ENCODE measurements at places on chromosomes 3 and 15.

DNA sequence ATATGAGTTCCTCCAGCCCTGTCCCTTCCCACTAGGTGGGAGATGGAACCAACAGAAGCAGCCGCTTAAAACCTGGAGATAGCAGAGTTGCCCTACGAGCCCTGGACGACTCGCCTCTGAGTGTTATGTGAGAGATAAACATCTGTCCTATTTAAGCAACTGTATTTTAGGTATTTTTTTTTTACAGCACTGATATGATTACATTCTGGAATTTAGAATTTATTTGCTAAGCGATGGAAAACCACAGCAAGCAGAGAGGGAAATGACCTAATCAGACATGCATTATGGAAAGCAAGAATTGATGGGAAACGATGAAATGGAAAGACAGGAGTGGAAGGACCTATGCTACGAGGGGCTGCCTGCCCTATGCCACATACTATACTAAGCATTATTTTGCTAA, 379.0 kb upstream of the IL12A start:
- no peak for DNase-seq

- no peak for DNase-seq
Observed at GRCh38 chr3:61358364-61358763, 107.1 kb upstream of the FHIT start.

GRCh38 chr3:34957677-34958076, 681.6 kb upstream of the ARPP21 start:
- no peak for DNase-seq

DNA sequence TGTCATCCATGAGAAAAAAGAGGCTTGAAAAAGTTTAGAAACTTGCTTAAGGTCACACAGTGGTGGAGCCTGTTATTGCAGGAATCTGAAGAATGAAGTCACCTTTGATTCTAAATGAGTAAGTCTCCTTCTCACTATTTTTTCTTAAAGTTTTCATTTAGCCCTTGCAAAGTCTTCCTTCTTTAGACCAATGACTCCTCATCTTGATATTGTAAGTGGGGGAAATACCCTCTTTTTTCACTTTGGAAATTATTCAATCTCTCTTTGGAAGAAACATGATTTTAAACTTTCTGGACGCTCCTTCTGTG, 787 bp upstream of the SLMAP start:
- DNase-seq, result no peak

DNA sequence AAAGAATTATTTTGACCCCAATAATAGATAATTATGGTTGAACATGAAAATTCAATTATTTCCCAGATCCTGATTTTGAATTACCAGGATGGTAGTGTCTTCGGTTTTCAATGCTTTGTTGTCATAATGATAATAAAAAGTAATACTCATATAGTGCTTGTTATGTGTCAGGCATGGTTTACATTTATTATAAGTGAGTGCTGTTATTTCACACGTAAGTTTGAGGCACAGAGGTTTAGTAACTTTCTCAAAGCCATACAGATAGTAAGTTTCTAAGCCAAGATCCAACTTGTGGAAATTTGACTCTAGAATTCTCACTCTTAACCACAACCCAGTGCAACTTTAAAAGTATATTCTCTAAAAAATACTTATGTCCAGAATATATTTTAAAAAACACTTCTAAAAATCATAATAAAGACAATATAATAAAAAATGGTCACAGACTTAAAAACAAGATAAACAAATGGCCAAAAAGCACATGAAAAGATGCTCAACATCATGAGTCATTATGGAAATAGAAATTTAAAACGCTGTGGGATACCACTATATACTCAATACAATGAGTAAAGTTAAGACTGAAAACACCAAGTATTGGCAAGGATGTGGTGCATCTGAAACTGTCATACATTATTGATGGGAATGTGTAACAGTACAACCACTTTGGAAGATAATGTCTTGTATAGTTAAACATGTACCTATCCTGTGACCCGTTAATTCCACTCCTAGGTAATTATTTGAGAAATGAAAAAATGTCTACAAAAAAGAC, 45.2 kb downstream of the SPRED1 start:
- DNase-seq, result no peak

DNA sequence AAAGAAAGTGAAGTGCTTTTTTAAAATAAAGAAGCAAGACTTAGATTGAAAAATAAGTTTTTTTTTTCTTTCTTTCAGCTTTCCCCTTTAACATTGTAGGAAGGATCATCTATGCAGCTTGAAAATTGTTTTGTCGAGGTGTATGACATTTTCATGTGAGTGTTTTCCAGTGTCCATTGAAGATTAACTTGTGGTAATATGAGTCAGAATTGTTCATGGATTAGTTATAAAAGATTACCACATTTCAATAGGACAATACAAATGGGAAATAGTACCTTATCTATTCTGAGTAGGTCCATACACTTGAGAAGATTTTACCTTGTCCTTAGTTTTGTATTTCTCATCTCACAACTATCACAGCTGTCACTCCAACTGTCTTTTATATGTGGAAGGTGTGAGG, 1234.7 kb downstream of the NSUN3 start:
- no peak for DNase-seq

- DNase-seq, result no peak
Observed at GRCh38 chr15:92877416-92877815, 22.7 kb upstream of the CHD2 start.

DNA sequence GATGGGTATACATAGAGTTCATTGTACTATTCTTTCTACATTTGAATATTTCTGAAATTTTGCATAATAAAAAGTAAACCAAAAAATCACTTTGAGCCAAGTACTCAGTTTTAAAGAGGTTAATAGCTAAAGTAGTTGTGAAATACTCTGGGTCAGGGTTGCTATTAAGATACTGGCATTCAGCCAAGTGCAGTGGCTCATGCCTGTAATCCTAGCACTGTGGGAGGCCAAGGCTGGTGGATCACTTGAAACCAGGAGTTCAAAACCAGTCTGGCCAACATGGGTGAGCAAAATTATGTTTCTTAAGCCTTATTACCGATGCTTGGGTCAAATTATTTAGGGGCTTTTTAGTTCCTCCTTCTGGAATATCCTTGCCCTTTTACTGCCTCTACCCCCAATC, 122.0 kb upstream of the MELTF start:
- DNase-seq, result no peak

DNA sequence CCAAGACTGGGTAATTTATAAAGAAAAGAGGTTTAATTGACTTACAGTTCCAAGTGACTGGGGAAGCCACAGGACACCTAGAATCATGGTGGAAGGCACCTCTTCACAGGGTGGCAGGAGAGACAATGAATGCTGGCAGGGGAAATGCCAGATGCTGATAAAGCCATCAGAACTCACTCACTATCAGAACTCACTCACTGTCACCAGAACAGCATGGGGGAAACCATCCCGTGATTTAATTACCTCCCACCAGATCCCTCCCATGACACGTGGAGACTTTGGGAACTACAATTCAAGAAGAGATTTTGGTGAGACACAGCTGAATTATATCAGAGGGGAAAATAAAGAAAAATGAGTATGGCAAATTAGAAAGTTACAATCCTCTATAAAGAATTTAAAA, 310.9 kb downstream of the BCHE start:
- DNase-seq, result no peak

DNA sequence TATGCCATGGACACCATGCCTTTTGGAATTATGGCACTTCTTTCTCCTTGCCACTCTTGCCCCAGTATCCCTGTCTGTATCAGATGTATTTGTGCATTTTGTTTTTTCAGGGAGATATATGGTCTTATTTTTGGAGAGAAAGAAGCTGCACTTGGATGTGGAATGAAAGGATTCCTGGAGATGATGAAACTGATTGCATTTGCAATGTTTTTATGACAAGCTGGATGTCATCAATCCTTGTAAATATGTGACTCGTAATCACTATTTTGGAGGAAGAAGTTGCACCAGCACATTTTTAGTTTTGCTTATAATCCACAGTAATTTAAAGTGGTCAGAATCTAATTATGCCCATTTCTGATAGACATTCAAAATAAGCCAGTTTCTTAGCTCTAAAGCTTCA, 165.0 kb downstream of the NR1D2 start:
- DNase-seq, result no peak

DNA sequence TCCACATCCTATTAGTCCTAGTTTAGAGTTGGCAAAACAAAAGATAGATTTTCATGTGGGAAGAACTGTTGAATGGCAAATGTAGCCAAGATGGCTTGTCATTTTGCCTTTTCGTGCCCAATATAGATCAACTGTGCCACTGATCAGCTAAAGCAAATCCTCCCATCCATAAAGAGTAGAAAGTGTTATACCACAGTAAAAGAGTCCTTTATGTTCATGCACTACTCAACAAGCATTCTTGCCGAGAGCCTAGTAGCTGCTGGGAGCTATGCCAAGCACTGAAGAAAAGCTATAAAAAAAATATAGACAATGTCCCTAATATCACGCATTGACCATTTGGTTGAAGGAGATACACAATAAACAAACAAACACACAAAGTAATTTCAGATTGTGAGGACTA, 225.2 kb downstream of the KCNMB2 start:
- no peak for DNase-seq

GRCh38 chr3:181278468-181279238, 289.1 kb upstream of the DNAJC19 start:
- DNase-seq, result no peak

Measured in activated naive CD4-positive, alpha-beta T cell (primary cell).